ENCODE measurements at places on chromosomes 7 and 10.

DNA sequence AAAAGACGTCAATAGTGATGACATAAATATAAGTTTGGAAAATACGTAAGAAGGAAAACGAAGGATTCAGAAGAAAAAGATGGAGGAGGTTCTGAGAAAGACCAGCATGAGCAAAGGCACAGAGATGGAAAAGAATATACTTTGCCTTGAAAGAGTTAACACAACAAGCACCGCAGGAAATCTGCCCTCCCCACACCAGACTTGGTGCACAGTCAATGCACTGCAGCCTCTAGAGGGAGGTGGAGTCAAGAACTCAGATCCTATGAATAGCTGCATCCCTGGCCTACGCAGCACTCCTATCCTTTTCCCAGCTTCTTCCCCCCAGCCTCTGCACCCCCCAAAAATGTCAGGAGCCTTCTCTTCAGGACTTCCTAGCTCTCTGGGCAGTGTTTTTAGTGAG lies 1370.6 kb upstream of the LRRTM3 start:
- DNase-seq, result no peak

- DNase-seq, result no peak
Measured at GRCh38 chr10:8556321-8556720, 501.8 kb downstream of the GATA3 start.

DNA sequence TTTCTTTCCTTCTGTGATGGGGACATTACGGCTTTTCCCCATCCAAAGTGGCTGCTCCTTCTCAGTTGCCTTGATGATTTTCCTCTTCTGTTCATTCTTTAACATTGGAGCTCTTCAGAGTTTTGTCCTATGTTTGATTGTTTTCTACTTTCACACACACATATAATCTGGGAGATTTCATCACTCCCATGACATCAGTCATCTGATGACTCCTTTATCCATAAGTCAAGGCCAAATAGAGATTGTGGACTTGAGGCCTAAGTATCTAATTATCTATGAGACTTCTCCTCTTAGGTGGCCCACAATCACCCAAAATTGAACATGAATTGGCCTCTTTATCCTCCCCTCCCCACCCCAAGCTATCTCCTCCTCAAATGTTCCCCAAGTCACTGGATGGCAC lies 5.3 kb upstream of the COL1A2 start:
- no peak for DNase-seq

GRCh38 chr10:94645285-94645684 lies 38.2 kb upstream of the CYP2C18 start:
- DNase-seq, result no peak

DNA sequence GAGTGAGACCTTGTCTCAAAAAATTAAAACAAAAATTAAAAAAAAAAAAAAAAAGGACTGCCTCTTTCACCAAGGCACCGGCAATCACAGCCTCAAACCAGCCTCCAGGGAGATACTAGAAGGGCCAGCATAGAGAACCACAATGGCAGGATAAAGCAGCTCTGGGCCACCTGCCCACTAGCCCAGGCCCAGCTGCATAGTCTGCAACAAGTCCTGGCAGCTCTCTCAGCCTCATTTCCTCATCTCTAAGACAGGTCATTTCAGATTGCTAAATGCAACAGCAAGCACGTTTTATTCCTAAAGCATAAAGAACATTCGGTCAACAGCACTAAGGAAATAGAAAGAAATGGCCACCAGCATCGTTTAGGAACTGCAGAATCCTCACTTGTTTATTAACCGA lies 28.8 kb downstream of the XPNPEP1 start:
- DNase-seq, result no peak
